Stimulated activated CD4-positive, alpha-beta T cell treated with anti-CD3 and anti-CD28 coated beads, Interleukin-4, amount 100 ng/mL, for 48 hours (primary cell): ENCODE measurements at places on chromosomes 2 and 18.
A peak's percentile ranks its signal among the peaks of the same experiment; 100 is the strongest.

- DNase-seq: no peak
These were observed 56.9 kb upstream of the CCDC141 start for GRCh38 chr2:179106676-179107428.

DNA sequence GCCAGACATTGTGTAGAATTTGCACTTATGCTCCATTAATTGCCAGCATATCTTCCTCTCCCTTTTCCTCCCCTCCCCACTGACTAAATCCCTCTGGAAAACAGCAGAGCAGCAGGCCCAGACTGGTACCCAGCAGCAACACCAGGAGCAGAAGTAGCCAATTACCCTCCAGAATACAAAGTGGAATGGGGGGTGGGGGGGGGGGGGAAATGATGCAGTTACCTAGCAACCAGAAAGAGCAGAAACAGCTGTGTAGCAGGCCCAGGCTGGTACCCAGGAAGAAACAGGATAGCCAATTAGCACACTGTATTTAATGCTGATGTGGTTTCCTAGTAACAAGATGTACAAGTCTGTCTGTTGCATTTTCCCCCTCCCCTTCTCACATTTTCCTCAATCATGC, 52.3 kb downstream of the KLF7 start:
- DNase-seq: no peak

DNA sequence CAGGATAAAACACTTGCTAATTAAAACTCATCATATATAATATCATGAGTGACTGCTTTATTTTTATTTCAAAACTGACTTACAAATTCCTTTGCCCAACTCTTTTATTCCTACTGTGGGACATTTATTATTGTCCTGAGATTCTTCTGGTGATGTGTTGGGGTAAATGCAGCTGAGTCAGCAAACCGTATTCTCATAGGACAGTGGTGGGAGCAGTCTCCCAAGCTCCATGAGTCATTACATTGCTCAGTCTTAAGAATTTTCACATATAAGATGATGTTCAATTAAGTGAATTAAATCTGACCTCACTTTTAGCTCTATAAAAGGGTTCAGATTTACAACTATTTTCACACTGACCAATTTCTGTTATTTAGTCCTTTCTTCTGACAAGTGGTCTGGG, 1530.7 kb downstream of the LRP1B start:
- DNase-seq: no peak

- no peak for DNase-seq
These were observed 192.5 kb downstream of the TPGS2 start for GRCh38 chr18:36636237-36636817.

- DNase-seq: no peak
These were observed 25.4 kb downstream of the ACADL start for GRCh38 chr2:210199854-210200253.

GRCh38 chr2:1707771-1708418, 36.4 kb downstream of the PXDN start:
- DNase-seq: no peak

- DNase-seq: no peak
These were observed 273.7 kb downstream of the SLC4A3 start for GRCh38 chr2:219901155-219901554.

DNA sequence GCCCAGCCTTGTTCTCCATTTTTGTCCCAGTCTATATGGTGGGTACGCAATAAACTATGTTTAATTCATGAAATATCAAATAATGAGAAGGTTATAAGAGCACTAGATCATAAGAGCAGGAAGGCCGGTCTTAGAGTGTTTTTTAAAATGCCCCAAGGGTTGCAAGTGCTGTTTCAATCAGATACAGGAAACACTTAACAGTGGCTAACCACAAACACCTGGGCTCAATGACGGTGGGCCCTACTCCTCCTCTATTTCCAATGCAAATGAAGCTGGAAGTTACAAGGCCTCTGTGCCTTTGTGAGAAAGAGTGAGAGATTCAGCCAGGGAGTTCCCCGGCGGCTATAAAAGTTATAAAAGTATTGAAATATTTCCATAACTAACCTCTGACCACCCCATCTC, 18.9 kb upstream of the WDR33 start:
- peak; percentile 38 for DNase-seq

DNA sequence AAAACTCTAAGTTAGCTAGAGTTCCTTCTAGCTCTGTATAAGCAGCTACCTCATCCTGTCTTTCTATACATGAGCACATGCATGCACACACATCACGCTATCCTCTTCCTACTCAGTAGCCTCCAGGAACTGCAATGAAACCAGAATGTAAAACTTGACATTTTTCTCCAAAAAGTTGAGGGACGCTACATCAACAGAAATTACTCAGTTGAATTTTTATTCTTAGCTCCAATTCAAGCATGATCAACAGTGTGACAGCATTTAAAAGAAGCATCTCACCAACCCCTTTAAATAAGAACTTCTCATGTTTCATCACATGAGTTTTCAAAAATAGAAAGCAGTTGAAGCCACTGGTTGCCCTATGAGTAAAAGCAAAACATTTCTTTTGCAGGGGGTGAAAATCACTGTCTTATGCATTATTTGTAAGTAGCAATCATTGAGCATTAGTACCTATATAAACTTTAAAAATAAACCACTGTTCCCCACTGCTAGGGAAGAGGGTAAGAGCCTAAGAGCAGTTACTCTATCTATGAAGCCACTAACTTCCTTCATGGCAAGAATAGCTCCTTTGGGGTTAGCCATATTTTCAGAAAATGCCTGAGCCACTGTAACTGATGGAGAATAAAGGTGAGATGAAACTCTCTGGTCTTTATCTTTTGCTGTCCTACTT, 77.9 kb upstream of the ARL5A start:
- DNase-seq: no peak

- DNase-seq: no peak
These were observed 662.4 kb downstream of the GALR1 start for GRCh38 chr18:77911971-77912605.

DNA sequence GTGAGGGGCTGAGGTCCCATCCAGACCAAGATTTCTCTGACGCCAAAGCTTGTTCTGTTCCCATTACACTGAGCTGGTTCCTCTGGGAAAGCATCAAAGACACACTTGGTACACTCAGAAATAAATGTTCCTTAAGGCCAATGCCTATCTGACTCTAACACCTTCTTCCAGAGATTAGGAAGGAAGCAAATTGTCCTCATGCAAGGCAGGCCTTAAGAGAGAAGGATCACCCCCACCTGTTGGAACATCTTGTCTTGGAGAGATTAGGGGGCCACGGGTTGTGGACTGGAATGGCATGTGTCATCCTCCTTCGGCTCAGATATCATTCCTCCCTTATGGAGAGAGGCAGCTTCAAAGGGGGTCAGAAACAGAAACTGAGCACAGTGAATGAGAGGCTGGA, 100.2 kb downstream of the ANKRD44 start:
- DNase-seq: no peak
